ENCODE measurements at places on chromosomes 13 and 19. TPM values are rescaled to one million over a fixed set of nuclear protein-coding genes. Genes with fewer than 3 reads are reported as not detected.

Gene AZU1
- 1.7 TPM for polyA plus RNA-seq

Gene PLVAP
- polyA plus RNA-seq: 17.2 TPM

Gene MBD3L5
- polyA plus RNA-seq: not detected

GRCh38 chr19:44603201-44603945, 10.0 kb upstream of the IGSF23 start:
- DNase-seq: no peak

GRCh38 chr13:68715651-68716050, 1392.0 kb upstream of the ATXN8OS start:
- DNase-seq: no peak

- no peak for DNase-seq
These were observed 20.2 kb downstream of the TMEM150B start for GRCh38 chr19:55304980-55305379.

DNA sequence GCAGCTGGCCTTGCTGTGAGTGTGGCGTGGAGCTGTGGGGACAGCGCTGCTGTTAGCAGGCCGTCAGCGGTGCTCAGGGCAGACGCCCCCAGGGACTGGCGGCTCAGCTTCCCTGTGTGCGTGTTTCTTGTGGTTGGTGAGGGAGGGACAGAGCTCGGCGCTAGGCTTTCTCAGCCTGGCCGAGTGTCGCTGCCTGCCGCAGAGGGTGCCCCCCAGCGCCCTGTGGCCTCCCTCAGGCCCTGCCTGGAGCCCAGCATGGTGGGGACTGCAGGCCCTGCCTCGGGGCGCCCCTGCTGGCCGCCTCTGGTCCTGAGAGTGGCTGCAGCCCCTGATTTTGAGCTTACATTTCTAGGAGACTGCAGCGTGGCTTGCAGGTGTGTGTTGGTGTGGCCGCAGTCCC, 35.5 kb downstream of the DOT1L start:
- no peak for DNase-seq

- DNase-seq: no peak
These were observed 1.9 kb downstream of the PPP1R12C start for GRCh38 chr19:55115446-55116065.

DNA sequence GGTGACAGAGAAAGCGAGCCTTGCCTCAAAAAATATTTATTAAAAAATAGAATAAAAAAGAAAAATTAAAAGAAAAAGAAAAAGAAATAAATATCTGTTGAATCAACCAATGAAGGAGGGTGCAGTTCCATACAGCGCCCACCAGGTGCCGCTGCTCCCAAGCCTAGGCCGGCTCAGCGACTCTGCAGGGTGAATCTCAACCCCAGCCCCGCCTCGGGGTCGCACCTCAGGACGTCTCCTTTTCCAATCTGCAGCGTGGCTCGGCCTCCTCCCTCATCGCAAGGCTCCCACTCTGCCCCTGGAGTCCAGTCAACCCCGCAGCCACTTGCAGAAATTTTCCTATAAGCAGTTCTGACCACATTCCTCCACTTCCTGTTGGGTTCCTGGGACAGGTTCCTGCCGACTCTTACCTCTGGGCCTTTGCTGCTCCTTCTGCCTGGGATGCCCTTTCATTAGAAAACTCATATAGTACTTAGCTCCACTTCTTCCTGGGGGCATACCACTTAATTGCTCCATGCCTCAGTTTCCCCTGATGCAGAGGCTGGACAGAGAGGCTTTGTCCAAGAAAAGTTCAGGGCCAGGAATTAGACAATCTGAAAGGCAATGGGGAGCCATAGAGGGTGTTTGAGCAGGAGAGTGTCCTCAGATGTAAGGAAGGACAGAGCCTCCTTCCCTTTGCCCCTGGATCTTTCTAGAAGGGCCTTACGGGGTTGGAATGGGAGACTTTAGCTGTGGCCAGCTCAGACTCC, 24.3 kb downstream of the NFILZ start:
- DNase-seq: peak; percentile 58

GRCh38 chr13:44715287-44716230, 139.4 kb upstream of the TSC22D1 start:
- DNase-seq: no peak

GRCh38 chr13:20702915-20703779, at the start of gene IL17D:
TSS of gene IL17D (plus strand) at chr13:20703699. CDS start at chr13:20704002, 303 bp downstream.
- DNase-seq: no peak

- DNase-seq: no peak
These were observed 92.3 kb downstream of the TUBA3C start for GRCh38 chr13:19089315-19089714.
